Stimulated activated CD4-positive, alpha-beta T cell treated with anti-CD3 and anti-CD28 coated beads, Interleukin-12 subunit alpha, Interleukin-12 subunit beta, amount 100 ng/mL, for 24 hours (primary cell): ENCODE measurements at places on chromosomes 5 and 9.

GRCh38 chr5:91122651-91123050 lies 260.5 kb downstream of the ARRDC3 start:
- DNase-seq: no peak

DNA sequence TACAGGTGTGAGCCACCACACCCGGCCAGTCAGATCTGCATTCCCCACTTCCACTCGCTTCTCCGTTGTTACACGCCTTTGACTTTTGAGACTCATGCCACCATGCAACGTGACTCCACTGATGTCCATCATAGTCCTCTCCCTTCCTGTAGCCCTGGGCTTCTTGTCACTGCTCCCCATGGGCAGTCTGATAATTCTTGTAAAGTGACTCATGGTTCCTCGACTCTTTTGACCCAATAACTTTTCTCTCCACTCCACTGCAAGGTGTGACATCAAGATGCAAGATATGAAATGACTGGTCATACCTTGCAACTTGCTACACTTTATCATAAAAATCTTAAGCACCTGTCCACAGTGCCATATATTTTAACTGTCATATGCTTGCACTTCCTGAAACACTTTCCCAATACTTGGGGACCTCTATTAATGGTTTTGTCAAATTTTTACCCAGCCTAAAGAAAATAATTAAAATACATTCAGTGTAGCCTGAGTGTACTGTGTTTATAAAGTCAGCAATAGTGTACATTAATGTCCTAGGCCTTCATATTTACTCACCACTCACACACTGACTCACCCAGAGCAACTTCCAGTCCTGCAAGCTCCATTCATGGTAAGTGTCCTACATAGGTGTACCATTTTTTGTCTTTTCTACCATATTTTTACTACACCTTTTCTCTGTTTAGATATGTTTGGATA lies 18.6 kb upstream of the ANKRD18A start:
- DNase-seq: no peak

GRCh38 chr5:175378444-175379028 lies 65.4 kb downstream of the DRD1 start:
- DNase-seq: no peak

DNA sequence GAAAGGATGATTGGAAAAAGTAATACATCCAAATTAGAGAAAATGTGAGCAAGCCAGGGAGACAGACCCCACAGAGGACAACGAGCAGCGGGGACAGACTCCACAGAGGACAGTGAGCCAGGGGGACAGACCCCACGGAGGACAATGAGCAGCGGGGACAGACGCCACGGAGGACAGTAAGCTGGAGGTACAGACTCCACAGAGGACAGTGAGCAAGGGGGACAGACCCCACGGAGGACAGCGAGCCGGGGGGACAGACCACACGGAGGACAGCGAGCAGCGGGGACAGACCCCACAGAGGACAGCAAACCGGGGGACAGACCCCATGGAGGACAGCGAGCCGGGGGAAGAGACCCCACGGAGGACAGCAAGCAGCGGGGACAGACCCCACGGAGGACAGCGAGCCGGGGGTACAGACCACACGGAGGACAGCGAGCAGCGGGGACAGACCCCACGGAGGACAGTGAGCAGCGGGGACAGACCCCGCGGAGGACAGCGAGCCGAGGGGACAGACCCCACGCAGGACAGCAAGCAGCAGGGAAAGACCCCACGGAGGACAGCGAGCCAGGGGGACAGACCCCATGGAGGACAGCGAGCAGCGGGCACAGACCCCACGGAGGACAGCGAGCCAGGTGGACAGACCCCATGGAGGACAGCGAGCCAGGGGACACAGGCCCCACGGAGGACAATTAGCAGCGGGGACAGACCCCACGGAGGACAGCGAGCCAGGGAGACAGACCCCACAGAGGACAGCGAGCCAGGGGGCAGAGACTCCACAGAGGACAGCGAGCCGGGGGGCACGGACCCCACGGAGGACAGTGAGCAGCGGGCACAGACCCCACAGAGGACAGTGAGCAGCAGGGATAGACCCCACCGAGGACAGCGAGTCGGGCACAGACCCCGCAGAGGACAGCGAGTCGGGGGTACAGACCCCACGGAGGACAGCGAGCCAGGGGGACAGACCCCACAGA lies 1.9 kb upstream of the ZDHHC11 start:
- no peak for DNase-seq

DNA sequence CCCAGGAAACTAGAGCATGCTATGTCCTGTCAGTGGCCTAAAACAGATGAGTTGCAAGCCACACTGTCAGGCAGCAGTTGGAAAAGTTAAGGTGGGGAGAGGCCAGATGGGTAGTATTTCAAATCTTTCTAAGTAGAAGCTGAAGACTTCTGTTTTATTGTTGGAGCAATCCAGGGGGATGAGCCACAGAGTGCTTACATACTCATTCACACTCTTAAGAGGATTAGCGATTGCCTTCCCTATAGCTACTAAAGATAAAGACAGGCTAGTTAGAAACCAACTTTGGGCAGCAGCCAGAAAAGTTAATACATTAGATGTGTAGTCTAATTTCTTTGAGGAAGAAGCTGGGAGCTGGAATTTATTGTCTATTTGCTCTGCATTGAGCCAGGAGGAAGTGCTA lies 61.7 kb upstream of the ELAVL2 start:
- no peak for DNase-seq

- DNase-seq: no peak
Measured at GRCh38 chr5:122175091-122175490, 45.7 kb downstream of the ZNF474 start.

DNA sequence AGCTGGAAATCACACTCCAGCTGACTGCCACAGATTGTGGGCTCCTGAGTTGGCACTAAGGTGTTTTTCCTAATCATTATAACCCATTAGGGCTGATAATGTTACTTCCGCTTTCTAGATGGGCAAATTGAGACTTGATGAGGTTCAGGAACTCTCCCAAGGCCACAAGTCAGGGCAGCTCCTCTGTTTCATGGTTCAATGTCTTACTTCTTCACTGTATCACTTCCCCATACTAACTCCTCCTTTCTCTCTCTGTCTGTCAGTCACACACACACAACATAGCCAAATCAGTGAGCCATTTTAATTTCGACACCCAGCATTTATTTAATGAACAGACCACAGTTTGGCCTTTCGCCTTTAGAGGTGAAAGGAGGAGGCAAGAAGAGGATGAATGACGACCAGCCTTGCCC lies 17.8 kb upstream of the TRAF1 start:
- no peak for DNase-seq

DNA sequence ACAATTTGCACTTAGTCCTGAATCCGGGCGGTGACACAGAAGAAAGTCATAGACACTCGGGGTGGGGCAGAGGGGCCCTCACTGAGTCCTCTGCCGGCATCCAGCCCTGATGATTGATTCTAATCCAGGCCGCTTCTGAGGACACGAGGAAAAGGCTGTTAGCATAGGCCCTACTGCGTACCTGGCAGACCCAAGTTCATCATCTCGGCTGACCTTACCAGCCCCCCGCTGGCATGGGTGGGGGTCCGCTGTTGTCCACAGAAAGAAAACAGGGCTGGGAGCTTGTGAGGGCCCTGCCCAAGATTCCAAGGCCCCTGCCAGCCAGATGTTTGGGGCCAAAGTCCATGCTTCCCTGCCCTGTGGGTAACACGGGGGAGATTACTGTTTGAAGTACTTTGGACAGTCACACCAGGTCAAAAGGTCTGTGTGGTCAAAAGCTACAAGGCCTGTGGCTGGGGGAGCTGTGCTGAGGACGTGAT lies 24.5 kb downstream of the ERGIC1 start:
- no peak for DNase-seq

DNA sequence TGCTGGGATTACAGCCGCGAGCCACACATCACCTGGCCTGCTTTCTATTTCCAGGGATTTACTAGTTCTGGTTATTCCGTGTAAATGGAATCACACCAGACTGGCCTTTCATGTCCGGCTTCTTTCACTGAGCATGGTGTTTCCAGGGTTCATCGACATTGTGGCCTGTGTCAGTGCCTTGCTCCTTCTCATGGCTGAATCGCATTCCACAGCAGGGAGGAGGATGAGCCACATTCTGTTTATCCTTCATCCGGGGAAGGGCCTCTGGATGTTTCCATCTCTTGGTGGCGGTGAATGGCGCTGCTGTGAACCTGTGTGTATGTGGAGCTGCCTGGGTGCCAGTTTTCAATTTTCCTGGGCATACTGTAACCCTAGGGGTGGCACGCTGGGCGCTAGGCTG lies 58.7 kb upstream of the RNU6ATAC start:
- DNase-seq: no peak

DNA sequence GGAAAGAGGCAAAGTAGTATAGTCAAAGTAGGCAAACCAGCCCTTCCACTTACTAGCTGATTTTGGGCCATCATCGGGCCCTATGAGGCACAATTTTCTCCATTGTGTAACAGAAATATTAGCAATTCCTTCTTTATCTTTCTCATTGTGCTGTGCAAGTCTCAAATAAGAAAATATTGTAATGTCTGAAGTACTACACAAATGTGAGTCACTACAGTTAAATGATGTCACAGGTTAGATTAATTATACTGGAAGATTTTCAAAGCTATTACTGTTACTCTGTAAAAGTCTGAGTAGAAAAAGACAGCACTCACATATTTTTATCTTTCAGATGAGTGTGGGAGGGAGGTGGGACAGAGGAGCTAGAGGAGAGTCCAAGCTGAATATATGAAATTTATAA lies 12.4 kb upstream of the TMC1 start:
- DNase-seq: no peak

GRCh38 chr9:14768405-14769229 lies 46.1 kb upstream of the CER1 start:
- no peak for DNase-seq

- DNase-seq: no peak
Measured at GRCh38 chr5:67364381-67364970, 167.9 kb upstream of the CD180 start.
